NCI-H526 treated with DMSO at 0.1 percent for 48 hours (cell line): ENCODE measurements at places on chromosomes 6 and 20.

DNA sequence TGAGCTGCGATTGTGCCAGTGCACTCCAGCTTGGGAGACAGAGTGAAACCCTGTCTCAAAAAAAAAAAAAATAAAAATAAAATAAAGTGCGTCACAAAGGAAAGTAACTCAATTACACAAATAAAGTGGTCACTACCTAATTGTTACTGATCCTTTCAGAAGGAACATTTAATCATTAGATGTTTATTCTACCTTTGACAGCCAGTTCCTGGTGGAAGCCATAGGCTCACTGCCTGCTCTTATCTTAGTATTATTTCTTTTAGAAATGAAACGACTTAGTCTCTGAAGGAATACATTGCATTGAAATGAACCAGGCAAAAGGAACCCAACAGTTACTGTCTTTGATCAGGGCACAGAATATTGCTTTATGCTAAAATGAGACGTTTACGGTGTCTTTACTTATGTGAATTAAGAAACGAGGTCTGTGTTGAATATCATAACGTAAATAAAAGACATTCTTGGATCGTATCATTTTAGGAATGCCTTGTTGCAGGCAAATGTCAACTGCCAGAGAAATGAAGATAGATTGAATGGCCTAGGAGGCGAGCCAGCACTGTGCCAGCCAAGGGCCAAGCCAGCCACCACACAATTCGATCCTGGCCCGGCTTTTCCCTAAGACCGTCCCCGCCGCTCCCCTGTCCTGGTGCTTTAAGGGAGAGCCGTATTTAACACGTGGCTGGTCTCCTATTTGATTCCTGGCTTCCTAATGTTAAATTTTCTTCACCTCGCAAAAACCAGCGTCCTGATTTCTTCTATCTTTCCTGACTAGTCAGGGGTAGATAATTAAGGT, 136.7 kb upstream of the GMDS start:
- DNase-seq, result no peak

DNA sequence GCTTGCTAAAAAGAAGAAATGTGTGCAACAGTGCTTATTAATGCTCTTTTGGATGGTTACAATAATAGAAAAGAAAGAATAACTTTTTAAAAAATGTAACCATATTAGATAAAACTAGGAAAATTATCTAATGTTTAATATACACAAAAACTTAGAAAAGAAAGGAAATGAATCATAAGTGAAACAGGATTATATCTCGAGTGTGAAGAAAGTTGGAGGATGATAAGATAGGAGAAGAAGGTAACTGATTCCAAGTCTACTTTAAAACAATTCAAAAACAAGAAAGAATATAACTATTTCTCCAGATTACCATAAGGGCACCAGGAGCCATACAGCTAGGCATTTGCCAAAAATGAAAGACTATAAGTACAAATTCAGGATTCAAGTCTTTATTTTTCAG, 73.0 kb downstream of the PHIP start:
- no peak for DNase-seq

DNA sequence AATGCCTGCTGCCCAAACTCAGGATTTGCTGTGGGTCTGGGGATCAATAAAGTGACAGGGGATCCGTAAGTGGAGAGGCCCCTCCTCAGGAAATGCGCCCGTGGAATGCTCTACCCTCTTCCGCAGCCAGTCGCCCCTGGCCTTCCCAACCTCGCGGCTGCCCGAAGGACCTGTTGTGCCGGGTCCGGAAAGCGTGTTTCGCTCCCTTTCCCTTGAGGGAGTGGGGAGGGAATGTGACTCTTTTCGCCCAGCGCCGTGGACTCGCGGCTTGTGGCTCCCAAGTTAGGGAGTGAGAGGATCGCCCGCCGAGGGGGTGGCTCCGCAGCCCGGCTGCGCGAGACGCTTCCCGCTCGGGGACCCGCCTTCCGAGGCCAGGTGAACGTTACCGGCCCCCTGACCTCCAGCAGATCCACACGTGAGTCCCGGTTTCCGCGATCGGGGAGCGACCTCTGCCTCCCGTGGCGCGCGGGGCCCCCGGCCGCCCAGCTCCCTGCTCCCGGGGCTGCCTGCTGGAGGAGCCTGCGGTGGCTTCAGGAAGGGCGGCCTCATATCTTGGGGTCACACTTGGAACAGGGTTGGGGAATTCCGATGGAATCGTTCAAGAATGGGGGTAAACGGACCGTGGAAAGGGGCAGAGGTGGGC, 666 bp downstream of the TPD52L1 start:
- DNase-seq, result no peak

DNA sequence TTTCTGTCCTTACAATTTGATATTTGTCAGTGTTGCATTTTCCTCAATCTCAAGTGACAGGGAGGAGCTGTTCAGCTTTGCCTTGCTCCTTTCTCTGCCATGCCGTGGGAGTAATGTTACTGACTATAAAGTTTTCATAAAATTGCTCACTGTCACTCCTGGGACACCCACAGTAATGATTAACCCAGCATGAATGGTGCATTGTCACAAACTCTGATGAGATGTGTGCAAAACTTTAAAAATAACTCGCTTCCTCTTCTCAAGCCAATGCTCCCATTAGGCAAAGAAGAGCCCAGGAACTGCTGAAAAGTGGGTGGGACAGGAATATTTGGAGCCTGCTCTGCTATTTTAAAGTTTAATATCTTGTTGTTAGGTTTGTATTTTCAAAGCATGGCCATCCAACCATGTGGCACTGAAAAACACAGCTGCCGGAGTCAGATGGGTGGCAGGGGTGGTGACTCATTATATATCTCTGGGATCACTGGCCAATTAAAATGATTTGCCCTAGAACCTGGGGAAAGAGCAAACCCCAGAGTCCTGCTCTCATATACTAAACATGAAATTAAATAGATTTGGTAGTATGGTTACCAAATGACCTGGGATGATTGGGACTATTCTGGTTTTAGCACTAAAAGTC, 260.1 kb downstream of the BTBD3 start:
- peak; percentile 26 for DNase-seq

DNA sequence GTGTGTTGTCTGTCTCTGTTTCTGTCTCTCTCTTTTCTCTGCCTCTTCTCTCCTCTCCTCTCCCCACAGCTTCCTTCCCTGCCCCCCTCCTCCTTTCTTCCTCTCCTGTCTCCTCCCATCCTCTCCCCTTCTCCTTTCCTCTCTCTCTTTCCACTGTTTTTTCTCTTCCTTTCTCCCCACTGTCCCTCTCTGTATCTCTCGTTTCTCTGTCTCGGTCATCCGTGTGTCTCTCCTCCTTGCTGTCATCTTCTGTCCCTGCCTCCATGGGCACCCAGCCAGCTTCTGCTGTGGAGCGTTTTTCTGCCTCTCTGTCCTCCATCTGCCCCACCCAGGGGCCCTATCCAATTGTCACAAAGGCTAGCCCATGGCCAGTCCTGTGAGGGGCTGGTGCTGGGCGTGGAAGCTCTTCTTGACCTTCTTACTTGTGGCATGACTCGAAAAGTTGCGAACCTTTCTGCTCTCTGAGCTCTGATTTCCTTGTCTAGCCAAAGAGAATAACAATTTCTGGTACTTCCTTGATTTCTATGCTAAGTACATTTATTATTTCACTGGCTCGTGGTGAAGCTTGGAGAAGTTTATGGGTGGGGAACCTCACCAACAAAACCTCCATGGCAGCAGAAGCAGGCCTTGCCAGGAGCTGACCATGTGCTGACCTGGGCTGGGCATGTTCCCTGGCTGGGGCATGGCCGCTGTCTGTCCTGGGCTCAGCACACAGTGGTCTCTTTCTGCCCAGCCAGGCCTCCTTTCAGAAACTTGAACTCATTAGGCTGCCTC, 69.3 kb downstream of the CEBPB start:
- DNase-seq, result no peak

GRCh38 chr6:43115365-43115764, 39.3 kb downstream of the PTK7 start:
- DNase-seq, result peak; percentile 9

DNA sequence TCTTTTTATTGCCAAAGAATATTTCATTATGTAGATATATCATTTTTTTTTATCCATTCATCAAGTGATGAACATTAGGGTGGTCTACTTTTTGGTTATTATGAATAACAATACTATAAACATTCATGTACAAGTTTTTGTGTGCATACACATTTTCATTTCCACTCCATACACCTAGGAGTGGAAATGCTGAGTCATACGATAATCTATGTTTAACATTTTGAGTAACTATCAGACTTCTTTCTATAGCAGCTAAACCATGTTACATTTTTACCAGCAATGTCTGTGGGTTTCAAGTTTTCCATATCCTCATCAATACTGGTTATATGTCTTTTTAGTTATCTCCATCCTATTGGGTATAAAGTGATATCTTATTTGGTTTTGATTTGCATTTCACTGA, 65.7 kb downstream of the PRSS35 start:
- DNase-seq, result no peak

DNA sequence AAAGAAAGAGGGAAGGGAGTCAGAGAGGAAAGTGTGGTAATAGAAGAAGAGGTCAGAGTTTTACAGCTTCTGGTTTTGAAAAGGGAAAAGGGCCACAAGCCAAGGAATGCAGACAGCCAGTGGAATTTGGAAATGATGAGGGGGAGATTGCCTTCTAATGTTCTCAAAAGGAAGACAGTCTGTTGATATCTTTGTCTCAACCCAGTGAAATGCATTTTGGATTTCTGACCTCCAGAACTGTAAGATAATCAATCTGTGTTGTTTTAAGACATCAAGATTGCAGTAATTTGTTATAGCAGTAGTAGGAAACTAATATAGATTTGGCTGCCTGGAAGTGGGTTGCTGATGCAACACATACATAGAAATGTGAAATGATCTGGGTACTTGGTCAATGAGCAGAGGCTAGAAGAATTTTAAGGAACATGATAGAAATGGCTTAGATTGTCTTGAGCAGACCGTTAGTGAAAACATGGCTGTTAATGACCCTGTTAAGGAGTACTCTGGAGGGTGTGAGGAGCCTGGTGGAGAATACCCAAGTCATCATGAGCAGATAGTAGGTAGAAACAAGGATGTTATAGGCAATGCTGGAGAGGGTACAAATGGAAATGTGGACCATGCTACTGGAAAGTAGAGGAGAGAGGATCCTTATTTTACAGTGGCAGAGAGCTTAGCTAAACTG, 255.8 kb upstream of the RAB32 start:
- DNase-seq, result no peak

GRCh38 chr6:27478141-27478705, 5.3 kb upstream of the ZNF184 start:
- no peak for DNase-seq

- no peak for DNase-seq
These were observed 21.3 kb downstream of the PDE10A start for GRCh38 chr6:165641672-165642156.

- no peak for DNase-seq
These were observed 181.9 kb downstream of the HAO1 start for GRCh38 chr20:7758406-7758805.

GRCh38 chr6:2033544-2033943, 211.9 kb downstream of the GMDS start:
- no peak for DNase-seq

DNA sequence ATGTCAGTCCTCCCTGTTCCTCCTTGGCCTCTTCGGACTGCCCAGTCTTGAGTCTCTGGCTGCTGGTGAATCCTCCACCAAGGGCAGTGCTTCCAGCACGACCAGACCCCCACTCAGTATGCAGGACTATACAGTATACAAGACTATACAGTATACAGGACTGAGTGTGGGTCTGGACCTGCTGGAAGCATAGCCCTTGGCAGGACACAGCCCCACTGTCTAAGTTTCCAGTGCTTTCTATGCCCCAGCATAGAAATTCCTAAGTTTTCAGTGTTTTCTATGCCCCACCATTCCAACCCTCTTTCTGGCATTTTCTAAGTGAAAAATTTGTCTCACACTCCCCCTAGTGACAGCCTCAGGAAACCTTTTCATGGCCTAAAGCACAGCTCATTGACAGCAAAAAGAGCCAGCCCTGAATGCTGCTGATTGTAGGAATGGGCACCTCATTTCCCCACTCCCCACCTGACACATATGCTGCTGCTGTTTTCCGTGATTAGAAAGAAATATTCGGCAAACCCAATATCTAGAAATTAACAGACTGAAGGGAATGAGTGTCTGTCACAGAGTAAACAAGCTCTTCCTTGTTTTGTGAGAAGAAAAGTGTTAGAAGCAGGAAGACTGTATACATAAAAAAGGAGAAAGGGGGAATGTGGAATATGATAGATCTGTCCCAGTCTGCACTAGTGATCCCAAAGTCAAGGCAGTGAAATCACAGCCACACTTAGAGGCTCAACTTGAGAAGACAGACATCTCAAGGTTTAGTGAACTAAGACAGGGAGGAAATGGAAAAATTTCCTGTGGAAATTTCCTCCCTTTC, 206.9 kb downstream of the IBTK start:
- peak; percentile 22 for DNase-seq

DNA sequence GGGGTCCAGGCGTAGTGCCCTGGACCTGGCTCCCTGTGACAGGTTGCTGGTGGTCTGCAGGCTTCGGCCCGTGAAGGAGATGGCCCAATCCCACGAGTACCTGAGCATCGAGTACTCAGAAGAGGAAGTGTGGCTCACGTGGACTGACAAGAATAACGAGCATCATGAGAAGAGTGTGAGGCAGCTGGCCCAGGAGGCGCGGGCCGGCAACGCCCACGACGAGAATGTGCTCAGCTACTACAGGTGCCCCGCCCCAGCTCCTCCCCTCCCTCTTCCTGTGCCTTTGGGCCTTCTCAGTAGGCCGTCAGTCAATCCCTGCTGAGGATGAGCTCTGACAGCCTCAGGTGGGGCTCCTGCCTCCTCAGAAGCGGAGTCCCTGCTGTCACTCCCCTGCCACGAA, 42.6 kb downstream of the UQCC2 start:
- no peak for DNase-seq

GRCh38 chr6:14520029-14520428, 402.5 kb downstream of the CD83 start:
- DNase-seq, result no peak

- no peak for DNase-seq
These were observed 31.2 kb downstream of the SYNE1 start for GRCh38 chr6:152605941-152606340.

GRCh38 chr6:42756722-42757121, 10.8 kb upstream of the TBCC start:
- no peak for DNase-seq

GRCh38 chr6:129673748-129674147, 36.2 kb downstream of the ARHGAP18 start:
- DNase-seq, result no peak

GRCh38 chr6:27138406-27138805, 109.1 kb upstream of the PRSS16 start:
- no peak for DNase-seq

- no peak for DNase-seq
These were observed 27.6 kb upstream of the LY86 start for GRCh38 chr6:6560909-6561308.
